Activated naive CD8-positive, alpha-beta T cell treated with anti-CD3 and anti-CD28 coated beads, Interleukin-2, amount 10 ng/mL, durations not matched to agents 7 days and 5 days (primary cell): ENCODE measurements at places on chromosomes 7 and 10. TPM values are rescaled to one million over a fixed set of nuclear protein-coding genes. Genes with fewer than 3 reads are reported as not detected.

Gene MALRD1
- total RNA-seq, result not detected

Gene LLCFC1
- total RNA-seq, result not detected

Gene ATRNL1
- not detected for total RNA-seq

Gene OR2A7
- 2.1 TPM for total RNA-seq

Gene OR2A5
- total RNA-seq, result not detected

Gene IDI1
- total RNA-seq, result 57.6 TPM

- no peak for DNase-seq
Measured at GRCh38 chr10:46554166-46554781, 2.2 kb downstream of the GPRIN2 start.

DNA sequence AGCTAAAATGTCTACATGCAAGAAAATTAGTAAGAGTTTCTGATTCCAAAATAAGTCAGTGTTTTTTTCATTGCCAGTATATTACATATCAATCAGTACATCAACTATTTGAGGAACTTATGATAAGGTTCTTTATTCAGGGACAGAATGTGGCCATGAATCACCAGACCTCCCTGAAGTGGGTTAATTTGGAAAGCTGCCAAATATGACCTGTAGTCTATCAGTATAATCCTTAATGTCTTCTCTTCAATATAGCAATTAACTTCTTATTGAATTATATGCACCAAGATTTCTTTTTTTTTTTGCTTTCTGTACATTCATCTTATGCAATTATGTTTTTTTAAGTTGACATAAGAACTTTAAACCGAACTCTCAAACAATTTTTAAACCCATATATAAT is 714.5 kb upstream of the POT1 start:
- no peak for DNase-seq

GRCh38 chr10:77974396-77975074 is 48.0 kb upstream of the DLG5 start:
- DNase-seq, result no peak

DNA sequence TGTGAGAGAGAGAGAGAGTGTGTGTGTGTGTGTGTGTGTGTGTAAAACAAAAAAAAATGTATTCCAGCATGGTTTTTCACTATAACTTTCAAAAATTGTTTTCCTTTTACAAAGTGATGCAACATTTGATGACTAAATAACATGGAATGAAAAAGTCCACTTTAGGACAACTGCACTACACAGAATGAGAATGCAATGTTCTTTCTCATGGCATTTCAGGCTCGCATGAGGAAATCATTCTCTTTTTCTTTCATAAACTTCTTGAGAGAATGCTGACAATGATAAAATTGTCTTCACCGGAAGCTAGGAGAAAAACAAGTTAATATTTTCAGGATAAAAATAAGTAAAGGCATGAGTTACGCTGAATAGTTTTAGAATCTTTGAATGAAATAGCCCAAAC is 53.7 kb downstream of the SLC16A12 start:
- DNase-seq, result no peak

DNA sequence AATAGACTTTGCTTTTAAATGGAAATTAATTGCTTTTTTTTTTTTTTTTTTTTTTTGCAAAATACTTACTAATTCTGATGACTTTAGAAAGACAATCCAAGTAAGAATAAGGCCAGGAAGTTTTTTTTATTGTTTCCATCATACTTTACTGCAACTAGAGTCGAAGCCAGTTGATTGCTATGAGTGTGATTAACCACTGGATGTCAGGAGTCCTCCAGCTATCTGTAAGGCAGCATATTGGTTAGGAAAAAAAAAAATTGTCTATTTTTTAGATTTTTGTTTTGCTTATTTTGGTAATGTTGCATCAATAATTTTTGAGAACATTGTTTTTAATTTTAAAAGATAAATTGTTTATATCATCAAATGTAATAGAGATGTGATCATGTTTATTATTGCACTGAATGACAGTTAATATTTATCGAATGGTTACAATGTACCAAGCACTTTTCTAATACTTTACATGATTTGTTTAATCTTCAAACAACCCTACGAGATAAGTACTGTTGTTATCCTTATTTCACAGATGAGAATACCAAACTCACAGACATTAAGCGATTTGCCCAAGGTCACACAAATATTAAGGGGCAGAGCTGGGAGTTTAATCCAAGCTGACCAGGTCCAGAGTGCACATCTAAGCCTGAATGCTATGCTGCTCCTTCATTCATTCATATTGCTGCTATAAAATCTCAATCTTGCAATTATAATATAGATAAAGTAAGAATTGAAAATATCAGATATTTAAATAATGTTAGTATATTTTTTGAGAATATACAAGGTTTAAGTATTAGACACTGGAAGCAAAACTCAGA is 19.9 kb upstream of the LMOD2 start:
- DNase-seq, result no peak

DNA sequence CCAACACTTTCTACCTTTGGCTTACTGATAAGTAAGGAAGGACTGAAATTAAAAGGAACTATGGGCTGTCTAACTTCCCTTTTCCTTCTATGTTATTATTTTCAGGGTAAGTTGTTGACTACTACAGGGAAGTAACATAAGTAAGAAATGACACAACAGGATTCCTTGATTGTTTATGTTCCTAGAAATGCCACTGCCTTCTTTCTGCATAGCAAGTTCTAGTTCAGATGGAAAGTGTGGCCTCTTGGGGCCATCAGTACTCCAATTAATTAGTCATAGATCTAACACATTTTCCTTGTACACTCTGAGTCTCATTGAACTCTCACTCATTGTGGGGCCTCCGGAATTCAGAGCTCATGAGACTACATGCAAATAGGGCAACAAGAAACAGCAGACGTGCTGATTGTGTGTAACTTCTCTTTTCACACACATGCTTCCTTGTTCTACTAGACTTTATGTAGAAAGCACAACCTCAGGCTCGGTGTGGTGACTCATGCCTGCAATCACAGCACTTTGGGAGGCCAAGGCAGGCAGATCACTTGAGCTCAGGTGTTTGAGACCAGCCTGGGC is 35.3 kb upstream of the HIBADH start:
- DNase-seq, result no peak

DNA sequence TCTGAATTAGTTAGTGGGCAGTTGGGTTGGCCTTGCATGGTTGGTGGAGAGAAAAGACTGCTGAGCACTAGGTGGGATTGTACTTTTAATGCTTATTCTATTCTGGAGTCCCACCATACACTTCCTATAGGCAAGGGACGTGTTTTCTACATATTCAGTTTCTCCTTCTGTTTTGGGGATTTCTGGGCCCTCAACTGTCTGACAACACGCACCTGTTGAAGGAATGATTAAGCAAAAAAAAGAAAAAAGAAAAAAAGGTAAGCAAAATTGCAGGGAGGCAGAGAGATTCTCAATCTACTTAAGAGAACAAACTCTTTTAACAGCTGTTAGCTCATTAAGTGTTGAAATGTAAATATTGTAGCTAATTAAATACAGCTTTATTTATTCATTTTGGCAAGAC is 541.3 kb downstream of the CALN1 start:
- no peak for DNase-seq

GRCh38 chr7:155490697-155491628 is 33.0 kb downstream of the EN2 start:
- peak; percentile 70 for DNase-seq

DNA sequence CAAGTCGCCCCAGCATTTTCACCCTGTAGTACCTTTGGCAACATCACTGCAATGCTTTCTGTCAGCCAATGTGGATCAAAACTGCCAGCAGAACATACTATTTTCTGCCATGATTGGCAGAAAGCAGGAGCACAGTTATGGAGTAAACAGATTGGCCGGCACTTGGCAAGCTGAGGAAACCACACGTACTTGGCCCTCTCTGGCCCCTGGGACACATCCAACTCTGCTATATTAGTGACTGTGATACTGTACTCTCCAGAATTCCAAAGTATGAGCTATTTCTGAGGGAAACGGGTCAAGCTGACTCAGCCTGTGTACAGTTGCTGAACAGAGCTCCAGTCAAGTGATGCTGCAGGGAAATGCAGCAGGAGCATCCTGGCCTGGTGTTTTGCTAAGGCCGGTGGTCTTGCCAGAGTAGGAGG is 39.8 kb upstream of the LANCL2 start:
- no peak for DNase-seq

- DNase-seq, result no peak
Measured at GRCh38 chr10:109327266-109327665, 596.0 kb downstream of the XPNPEP1 start.

GRCh38 chr7:116478834-116479233 is 20.7 kb upstream of the CAV2 start:
- no peak for DNase-seq

DNA sequence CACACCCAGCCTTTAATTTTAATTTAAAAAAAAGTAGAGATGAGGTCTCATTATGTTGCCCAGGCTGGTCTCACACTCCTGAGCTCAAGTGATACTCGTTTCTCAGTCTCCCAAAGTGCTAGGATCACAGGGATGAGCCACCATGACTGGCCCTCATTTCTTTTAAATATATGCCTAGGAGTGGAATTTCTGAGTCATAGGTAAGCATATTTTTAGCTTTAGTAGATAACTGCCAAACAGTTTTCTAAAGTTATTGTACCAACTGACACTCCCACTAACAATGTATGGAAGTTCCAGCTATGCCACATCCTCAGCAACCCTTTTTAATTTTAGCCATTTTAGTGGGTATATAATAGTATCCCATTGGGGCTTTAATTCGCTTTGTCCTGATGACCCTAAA is 13.8 kb upstream of the PPIF start:
- DNase-seq, result no peak

- DNase-seq, result no peak
Measured at GRCh38 chr10:8912108-8912507, 857.6 kb downstream of the GATA3 start.

GRCh38 chr10:5943536-5943935 is 33.8 kb downstream of the IL15RA start:
- DNase-seq, result no peak

- DNase-seq, result no peak
Measured at GRCh38 chr10:22620929-22621328, 93.4 kb downstream of the PIP4K2A start.

DNA sequence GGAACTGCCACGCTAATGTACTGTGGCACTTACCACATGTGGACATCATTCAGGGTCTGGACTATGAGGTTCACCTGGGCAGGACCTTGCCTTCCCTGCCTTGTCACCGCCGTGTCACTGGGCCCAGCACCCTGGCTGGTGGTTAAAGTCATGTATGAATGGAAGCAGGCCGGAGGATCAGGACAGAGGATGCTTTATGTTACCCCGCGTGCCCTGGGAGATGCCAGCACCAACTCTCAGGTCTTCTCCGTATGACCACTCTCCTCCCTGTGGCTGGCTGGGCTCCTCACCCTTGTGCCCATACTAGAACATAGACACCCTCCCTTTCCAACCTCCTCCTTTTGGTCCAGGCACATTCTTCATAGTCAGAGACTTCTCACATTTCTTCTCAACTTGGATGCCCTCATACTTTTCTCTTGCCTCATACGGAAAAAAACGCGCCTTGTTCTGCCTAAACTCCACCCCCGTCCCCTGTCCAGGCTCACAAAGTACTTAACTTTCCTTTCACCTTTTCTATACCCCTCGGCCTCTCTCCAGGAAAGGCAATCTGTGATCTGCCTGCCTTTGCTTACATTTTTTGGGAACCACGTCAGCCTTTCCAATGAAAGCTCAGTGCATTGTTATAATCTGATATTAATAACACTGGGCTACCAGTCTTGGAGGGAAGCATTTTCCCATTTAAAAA is 240.0 kb downstream of the TEX36 start:
- no peak for DNase-seq

DNA sequence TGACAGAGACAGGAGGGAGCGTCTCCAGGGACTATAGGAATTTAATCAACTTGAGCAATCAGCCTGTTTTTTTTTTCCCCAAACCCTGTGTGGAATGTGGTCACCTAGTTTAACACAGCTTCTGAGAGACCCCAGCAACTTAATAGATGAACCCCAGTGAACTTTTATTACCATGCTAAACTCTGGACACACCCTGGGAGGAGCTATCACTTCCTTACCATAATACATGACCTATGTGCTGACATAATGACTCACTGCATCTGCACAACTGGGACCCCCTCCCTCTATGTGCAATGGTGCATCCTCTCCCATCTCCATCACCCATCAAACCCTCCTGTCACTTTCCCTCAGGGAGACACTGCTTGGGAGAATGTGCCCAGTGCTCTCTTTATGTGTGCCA is 83.7 kb downstream of the EPC1 start:
- no peak for DNase-seq

GRCh38 chr7:14228341-14228740 is 238.9 kb upstream of the ETV1 start:
- DNase-seq, result no peak

DNA sequence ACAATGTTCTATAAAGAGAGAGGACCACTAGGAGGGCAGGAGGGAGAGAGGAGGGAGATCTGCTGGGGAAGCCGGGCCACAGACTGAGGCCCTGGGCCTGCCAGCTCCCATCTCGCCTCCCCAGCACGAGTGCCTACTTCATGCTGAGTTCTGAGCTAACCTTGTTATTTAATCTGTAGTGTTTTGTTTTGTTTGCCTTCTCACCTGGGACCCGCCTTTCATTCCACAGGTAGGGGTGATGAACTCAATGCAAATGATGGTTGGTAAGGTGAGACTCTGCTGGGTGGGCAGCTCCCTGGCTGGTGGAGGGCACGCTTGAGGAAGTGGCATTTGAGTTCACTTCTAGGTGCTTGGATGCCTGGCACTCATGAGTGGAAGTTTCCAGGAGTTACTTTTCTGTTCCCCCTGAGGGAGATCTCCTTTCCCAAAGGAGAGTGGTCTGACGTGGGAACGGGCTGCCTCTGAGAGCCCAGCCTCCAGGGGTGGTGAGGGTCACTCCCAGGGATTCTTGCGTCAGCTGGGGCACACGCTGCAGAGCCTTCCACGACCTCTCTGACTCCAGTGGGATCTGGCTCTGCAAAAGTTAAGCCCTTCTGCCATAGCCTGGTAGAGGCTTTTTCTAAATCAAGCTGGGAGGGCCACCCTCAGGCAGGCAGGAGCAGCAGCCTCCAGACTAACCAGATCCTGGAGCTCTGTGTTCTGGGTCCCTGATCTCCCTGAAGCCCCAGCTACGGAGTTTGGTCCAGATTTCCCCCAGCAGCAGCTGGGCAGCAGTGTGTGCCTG is 22.4 kb downstream of the UBTD1 start:
- DNase-seq, result no peak

GRCh38 chr10:91528080-91528479 is 104.8 kb downstream of the PPP1R3C start:
- DNase-seq, result no peak

- DNase-seq, result no peak
Measured at GRCh38 chr10:30215623-30216022, 133.5 kb downstream of the MTPAP start.

DNA sequence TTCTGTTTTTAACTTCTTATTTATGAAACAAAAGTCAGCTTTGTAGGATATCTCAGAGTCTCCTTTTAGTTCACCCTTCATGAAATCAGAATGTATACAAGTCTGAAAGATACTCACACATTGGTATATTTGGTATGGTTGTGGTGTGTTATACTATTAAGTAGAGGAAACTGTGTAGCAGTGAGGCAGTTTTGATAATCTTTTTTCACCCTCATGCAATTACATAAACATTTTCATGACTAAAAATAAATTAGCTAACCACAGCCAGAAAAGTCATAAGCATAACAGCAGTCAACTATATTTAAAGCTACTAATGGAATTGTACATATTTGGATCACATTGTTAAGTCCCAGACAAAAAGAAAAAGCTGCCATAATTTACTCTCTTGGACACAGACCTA is 62.1 kb downstream of the FAM185A start:
- DNase-seq, result no peak

GRCh38 chr7:28002638-28003037 is 178.0 kb downstream of the JAZF1 start:
- no peak for DNase-seq
